Hematopoietic multipotent progenitor cell treated with erythropoietin and hydrocortisone succinate and interleukin-3 and kit ligand, for 8 days (in vitro differentiated cells): ENCODE measurements at places on chromosomes 7 and 10.
A peak's percentile ranks its signal among the peaks of the same experiment; 100 is the strongest.

DNA sequence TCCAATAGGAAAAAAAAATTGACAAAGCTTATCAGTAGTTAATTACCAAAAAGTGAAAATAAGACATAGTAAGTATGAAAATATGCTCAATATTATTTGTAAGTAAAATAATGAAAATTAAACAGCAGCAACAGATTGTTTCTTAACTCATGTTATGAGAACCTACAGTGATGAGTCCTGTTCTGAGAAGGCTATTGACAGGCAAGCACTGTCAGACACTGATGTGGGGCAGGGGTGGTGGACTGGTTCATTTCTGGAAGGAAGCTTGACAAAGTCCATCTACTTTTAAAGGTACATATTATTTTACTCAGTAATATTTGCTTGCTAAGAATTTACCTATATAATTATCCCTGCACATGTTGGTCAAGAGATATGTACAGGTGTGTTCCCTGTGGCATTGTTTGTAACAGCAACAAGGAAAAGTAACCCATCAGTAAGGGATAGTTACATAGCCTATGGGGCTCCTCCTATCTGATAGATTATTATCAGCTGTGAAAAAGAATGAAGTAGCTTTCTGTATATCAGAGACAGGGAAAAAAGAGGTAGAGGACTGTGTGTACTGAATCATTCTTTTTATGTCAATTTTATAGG lies 161.6 kb downstream of the RTKN2 start:
- DNase-seq, result no peak

DNA sequence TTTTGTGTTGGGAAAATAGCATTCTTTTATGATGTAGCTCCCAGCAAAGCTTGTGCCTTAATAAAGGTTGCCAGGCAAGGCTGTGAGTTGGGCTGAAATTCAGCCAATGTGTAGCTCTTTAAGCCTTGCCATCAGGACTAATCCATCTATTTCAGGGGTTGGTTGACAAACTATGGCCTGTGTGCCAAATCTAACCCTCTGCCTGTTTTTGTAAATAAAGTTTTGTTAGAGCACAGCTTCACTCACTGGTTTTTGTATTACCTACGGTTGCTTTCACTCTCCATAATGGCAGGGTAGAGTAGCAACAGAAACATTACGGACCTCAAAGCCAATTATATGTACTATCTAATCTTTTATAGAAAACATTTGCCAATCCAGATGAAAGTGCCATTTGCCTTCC lies 638.1 kb upstream of the POT1 start:
- DNase-seq, result no peak

DNA sequence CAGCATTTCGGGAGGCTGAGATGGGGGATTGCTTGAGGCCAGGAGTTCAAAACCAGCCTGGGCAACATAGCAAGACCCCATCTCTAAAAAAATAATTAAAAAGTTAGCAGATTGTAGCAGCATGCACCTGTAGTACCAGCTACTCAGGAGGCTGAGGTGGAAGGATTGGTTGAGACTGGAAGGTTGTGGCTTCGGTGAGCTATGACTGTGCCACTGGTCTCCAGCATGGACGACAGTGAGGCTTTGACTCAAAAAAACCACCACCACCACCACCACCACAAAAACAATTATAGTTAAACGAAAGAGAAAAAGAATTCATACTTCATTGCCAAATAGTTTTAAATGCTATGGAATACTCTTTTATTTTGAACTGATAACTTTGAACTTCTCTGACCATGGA lies 63.4 kb downstream of the VTI1A start:
- DNase-seq, result no peak

DNA sequence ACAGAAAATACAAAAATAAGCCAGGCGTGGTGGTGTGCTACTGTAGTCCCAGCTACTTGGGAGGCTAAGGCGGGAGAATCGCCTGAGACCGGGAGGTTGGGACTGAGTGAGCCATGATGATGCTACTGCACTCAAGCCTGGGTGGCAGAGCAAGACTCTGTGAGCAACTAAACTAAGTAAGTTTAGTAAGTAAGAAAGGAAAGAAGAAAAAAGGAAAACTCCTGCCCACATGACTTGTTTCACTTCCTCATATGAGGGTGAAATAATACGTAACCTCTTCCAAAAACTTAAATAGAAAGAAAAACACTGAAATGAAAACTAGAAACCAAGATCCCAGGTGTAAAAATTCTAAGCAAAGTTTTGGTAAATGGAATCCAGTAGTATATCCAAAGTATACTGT lies 79.6 kb downstream of the LARP4B start:
- DNase-seq, result no peak

DNA sequence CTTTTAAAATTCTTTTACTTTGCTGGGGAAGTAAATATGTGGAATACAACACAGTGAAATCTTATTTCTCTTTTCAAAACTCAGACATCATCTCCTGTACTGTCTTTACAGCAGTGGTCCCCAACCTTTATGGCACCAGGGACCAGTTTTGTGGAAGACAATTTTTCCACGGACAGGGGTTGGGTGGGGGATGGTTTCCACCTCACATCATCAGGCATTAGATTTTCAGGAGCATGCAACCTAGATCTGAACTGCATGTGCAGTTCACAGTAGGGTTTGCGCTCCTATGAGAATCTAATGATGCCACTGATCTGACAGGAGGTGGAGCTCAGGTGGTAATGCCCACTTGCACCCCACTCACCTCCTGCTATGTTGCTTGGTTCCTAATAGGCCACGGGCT lies 12.2 kb downstream of the TMEM60 start:
- no peak for DNase-seq

DNA sequence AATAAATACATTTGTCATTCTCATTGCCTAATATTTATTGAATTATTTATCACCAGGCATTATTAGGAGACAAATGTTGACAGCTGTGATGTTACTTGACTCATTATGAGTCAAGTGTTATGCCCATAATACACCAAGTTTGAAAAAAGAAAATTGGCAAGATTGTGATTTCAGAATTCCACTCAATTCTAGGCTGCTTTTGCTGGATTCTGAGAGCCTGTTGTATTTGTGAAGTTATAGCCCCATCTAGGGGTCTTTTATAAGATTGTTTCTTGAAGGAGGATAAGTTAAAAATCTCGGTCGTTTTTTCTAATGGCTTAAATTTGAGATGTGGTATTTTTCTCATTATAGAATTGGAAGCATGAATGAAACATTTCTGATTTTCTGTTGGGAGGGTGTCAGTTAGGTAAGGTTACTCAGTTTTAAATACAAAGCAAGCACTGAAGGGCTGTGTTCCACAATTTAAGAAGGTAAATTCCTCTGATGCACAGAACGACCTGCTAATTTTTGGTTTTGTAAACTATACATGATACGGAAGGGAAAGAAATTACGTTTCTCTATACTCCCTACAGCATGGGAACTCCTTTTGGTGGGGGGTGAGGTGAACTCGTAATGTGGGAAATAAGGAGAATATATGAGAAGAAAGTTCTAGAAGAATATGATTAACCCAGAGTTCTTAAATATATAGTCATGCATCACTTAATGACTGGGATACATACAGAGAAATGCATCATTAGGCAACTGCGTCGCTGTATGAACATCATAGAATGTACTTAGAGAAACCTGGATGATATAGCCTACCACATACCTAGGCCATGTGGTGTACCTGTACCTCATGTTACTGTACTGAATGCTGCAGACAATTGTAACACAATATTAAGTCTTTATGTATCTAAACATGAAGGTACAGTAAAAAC lies 2.6 kb downstream of the STK31 start:
- DNase-seq, result peak; percentile 64

DNA sequence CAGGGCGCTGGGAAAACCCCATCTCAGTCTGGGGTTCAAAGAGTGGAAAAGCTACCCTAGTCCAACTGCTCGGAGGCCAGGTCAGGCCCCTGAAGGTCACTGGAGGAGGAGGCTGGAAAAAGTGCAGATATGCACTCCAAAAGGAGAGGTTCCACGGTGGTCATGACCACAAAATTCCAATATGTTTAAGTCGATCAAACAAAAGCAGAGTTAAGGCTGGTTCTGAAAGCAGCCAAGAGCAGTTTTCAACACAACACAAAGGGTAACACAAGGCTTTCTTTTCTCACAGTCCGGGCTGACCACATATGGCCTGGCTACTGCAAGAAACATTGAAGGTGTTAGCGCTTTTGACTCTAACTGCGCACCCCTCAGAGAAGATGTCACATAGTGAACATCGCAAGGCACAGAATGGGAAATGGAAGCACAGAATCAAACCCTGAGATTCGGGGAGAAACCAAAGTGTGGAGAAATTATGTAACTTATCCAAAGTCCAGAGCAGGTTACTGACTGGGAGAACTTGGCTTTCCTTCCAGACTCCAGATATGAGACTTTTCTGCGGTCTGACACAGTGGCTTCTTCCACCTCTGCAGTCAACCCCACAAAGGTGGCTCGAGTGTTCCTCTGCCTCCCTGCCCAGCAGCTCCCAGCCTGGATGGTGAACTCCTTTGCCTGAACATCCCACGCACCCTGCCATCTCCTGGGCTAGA lies 1.3 kb upstream of the GRB10 start:
- no peak for DNase-seq

GRCh38 chr10:16809074-16809718 lies 8.0 kb downstream of the RSU1 start:
- DNase-seq, result peak; percentile 71

DNA sequence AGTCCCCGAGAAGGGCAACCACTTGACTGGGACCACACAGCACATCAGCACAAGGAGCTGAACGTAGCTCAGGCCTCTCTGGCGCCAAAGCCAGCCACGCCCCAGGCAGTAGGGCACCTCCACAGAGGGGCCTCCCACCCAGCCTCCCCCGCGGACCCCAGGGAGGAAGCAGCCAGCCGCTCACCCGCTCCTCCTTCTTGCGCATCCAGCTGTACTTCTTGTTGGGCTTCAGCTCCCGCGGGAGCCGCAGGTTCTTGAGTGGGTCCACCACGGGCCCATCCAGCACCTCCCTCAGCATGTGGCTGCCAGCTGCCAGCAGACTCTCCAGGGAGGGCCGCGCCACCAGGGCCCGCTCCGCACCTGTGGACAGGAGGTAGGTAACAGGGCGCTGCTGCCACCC lies 61.2 kb downstream of the TNRC18 start:
- DNase-seq, result no peak

DNA sequence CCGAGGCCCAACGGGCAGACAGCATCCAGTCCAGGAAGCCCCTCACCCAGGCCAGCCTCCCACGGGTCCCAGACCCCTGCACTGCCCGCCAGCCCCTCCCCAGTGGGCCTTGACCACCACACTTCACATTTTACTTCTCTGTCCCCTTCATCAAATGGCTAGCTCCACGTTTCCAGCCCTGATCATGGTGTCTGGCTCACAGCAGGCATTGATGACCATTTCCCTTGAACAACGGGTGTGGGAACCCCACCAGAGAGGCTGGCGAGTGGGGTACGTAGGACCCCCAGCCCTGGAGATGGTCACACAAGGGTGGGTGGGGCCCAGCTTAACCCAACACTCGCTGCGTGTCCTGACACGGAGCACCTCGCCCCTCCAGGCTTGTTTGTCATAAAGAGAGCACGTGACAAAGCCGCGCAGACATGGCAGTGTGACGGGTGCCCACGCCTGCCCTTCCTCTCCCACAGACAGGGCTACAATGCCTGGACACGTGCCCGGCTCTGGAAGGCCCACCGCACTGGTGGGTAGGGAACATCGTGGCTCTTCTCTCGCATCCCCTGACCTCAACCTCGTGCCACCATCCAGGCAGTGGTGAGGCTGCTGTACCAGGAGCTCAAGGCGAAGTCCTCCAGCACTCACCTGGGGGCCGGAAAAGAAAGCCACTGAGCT lies 267.7 kb downstream of the MAD1L1 start:
- DNase-seq, result no peak

GRCh38 chr10:16811765-16812164 lies 5.5 kb downstream of the RSU1 start:
- no peak for DNase-seq

- no peak for DNase-seq
These were observed 132.3 kb upstream of the ANK3 start for GRCh38 chr10:60521974-60522405.

DNA sequence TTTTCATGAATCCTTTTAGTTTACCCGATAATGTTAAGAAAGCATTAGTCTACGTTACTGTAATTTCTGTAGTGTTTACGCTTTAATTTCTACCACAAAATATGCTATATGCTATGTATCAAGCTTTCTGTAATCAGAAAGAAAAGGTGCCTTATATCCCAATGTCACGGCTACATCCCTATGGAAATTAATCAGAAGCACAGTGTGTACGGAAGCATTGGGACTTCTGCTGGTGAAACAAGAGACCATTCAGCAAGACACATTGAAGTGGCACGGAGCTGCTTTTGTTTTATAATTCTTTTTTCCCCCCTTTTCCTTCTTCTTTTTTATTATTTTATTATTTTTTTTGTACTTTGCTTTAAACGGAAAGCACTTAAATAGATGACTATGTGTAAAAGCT lies 31.2 kb upstream of the SH2B2 start:
- DNase-seq, result no peak

- no peak for DNase-seq
These were observed 51.8 kb downstream of the RASGEF1A start for GRCh38 chr10:43214956-43215561.
